Natural killer cell treated with Interleukin-12 subunit alpha and Interleukin-12 subunit beta and Interleukin-15 and Interleukin-18, amount 100 ng/mL, for 72 hours (primary cell): ENCODE measurements at places on chromosomes 7 and 10. TPM values are rescaled to one million over a fixed set of nuclear protein-coding genes. Genes with fewer than 3 reads are reported as not detected.
A peak's percentile ranks its signal among the peaks of the same experiment; 100 is the strongest.

Gene ELMO1
- 36.8 TPM for total RNA-seq

Gene LIPM
- not detected for total RNA-seq

Gene SLC29A4
- total RNA-seq, result 0.52 TPM

DNA sequence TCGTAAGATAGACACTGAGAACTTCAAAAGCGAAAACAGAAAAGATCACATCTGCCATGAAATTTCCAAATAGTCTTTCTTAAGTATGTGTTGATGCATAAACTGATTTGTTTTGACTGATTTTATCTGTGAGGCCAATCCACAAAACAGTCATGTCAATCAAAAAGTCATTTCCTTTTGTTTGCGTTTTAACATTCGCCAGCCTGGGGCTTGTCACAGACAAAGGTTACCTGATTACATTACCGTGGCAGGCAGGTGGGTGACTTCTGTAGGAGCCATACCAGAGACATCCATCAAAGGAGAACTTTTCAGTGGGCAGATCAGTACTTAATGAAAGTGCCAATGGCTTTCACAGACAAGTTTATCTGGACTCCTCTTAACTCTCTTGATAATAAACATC is 45.5 kb upstream of the BET1 start:
- peaks cover 4% of the 10 kb centered on the region for H3K36me3 ChIP-seq
- peaks cover 36% of the 10 kb centered on the region for H3K27me3 ChIP-seq
- H3K27ac ChIP-seq, result peak overlapping the region; percentile 37
- no peak overlapping the region for H3K4me3 ChIP-seq

- no peaks in the 10 kb centered on the region for H3K27me3 ChIP-seq
- H3K36me3 ChIP-seq, result no peaks in the 10 kb centered on the region
- no peak overlapping the region for H3K27ac ChIP-seq
- DNase-seq, result no peak
These were observed 83.9 kb downstream of the SEPTIN14 start for GRCh38 chr7:55778631-55779030.

DNA sequence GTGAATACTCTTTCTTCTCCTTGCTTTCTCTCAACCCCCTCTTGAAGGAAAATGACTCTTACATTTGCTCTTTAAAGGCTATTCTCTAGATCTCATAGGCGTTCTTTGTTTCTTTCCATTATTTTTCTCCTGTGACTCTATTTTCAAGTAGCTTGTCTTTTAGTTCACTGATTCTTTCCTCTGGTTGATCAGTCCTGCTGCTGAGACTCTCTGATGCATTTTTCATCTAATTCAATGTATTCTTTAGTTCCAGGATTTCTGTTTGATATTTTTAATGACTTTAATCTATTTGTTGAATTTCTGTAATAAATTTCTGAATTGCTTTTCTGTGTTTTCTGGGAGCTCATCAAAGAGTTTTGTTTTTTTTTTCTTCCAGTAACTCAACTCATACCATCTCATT is 397.7 kb downstream of the CNTNAP2 start:
- H3K36me3 ChIP-seq, result peaks cover 10% of the 10 kb centered on the region
- no peaks in the 10 kb centered on the region for H3K4me1 ChIP-seq
- H3K4me3 ChIP-seq, result no peak overlapping the region
- H3K27me3 ChIP-seq, result no peaks in the 10 kb centered on the region
- no peak for DNase-seq

GRCh38 chr10:130300608-130301020 is 164.4 kb downstream of the GLRX3 start:
- peak overlapping the region; percentile 81 for H3K4me3 ChIP-seq
- H3K27ac ChIP-seq, result no peak overlapping the region
- peaks cover 8% of the 10 kb centered on the region for H3K4me1 ChIP-seq
- DNase-seq, result no peak
- H3K27me3 ChIP-seq, result no peaks in the 10 kb centered on the region

DNA sequence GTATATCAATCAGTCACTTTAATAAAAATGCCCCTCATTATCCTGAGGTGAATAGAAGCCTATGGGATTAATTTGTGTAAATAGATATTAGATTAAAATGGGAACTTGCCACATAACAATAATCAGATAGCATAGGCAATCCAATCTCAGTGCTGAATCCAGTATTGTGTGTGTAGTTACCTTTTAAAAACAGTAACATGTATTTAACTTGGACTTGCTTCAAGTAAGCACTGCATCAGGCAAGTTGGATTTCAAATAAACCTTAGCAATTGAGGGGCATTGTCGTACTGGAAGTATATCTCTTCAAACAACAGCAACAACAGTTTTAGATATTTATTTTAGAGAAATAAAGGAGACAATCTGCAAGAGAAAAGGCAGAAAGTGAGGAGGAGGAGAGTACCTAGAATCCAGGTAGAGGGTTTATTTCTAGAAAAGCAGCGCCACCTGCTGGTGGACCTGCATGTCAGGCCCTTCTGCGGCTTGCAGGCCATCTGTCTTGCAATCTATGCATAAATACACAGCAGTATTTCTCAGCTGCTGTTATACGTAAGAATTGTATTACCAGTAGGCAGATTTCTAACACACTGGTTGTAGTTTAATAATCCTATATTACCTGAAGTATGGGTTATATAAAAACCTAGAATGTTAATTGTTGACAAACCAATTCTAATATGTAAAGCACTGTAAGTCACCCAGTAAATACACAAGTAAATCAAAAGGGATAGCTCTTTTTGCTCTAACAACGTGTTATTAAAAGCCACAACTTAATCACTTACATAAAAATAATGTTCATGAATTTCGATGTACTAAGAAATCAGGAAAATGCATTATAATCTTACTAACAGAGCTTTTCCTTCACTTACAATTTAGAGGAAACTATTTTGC is 652.8 kb downstream of the KCNMA1 start:
- peaks cover 7% of the 10 kb centered on the region for H3K27me3 ChIP-seq
- no peaks in the 10 kb centered on the region for H3K4me1 ChIP-seq
- DNase-seq, result peak; percentile 79
- no peak overlapping the region for H3K27ac ChIP-seq

GRCh38 chr7:3923307-3923918 is 622.4 kb downstream of the SDK1 start:
- H3K4me1 ChIP-seq, result no peaks in the 10 kb centered on the region
- no peak overlapping the region for H3K27ac ChIP-seq
- no peak for DNase-seq
- H3K4me3 ChIP-seq, result no peak overlapping the region

- no peak overlapping the region for H3K4me3 ChIP-seq
- H3K36me3 ChIP-seq, result no peaks in the 10 kb centered on the region
- DNase-seq, result no peak
- peaks cover 8% of the 10 kb centered on the region for H3K4me1 ChIP-seq
- no peak overlapping the region for H3K27ac ChIP-seq
These were observed 158.2 kb downstream of the ST7 start for GRCh38 chr7:117111535-117111934.

- H3K27me3 ChIP-seq, result peaks cover 23% of the 10 kb centered on the region
- no peaks in the 10 kb centered on the region for H3K36me3 ChIP-seq
- no peak overlapping the region for H3K4me3 ChIP-seq
- H3K27ac ChIP-seq, result no peak overlapping the region
- no peaks in the 10 kb centered on the region for H3K4me1 ChIP-seq
- DNase-seq, result no peak
These were observed 60.2 kb downstream of the ADRA2A start for GRCh38 chr10:111137007-111137406.

DNA sequence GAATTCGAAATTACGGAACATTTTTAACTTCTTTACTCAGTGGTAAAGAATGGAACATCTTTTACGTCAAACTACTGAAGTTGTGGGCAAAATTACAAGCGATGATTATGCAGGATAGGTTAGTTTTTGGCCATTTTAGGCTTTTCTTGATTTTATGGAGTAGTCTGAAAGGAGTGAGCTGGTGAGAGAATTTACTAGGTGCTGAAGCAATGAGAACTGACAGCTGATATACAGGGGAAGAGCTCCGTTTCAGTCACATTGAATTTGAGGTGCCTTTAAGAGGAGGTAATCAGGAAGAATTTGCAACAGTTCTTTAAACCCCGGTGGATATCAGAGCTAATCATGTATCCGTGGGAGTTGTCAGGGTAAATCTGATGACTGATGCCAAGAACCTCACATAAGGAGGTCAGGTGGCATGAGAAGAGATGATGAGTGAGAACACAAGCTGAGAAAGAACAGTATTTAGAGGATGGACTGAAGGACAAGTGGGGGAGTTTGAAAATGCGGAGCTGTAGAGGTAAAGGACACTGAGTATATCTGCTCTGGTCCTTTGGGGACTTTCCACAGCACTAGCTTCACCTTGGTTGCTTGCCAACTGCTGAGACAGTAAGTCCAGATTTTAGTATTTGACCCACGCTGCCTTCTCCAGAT is 104.3 kb downstream of the AHR start:
- H3K4me1 ChIP-seq, result peaks cover 19% of the 10 kb centered on the region
- no peak for DNase-seq
- no peaks in the 10 kb centered on the region for H3K36me3 ChIP-seq
